Pons (tissue), 1 donor: ENCODE measurements at places on chromosomes 1 and 21.

DNA sequence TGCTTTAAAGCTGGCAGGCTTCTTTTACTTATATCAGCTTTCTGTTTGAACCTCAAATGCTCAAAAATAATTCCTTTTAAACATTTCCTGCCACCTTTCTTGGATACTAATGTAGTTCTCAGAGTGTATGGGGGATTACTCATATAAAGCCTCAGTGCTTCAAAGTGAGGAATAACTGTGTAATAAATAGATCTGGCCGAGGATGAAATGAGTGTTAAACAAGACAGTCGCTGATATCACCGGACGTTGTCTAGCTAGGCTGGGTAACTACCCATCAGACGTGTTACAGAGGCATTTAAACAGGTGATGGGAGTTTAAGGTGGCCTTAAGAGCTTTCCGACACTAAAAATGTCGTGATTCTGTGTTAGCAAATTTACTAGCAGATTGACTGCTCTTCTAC lies 53.1 kb downstream of the VANGL2 start:
- DNase-seq: no peak

DNA sequence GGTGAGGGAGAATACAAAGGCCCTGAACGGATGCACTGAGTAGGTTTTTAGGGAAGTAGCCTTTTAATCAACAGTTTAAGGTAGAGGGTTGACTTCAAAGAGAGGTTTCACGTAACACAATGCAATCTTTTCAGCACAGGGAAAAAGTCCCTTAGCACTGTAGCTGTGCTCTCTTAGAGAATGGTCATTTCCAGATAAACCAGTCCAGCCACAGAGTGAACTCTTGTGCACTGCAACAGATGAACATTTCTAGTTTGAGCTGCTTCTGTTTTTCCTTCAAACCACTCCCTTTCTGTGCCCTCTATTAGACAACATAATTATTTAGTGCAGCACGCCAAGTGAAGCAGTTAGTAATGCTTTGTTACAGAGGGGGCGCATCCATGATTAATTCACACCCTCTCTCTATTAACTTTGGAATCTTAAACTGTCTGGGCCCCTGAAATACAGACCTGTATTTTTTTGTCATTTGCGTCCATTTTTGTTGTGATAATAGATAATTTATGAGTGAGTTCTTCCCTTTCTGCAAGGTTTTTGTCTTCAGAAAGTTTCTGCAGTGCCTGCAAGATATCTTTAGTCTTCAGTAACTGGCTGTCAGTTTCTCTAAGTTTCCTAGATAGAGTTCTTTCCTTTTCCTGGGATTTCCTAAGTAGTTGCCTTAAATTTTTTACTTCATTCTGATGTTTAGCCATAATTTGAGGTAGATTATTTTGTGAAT lies 22.9 kb downstream of the LCA5L start:
- no peak for DNase-seq

- no peak for DNase-seq
These were observed 83.0 kb downstream of the COLGALT2 start for GRCh38 chr1:183954496-183954895.

DNA sequence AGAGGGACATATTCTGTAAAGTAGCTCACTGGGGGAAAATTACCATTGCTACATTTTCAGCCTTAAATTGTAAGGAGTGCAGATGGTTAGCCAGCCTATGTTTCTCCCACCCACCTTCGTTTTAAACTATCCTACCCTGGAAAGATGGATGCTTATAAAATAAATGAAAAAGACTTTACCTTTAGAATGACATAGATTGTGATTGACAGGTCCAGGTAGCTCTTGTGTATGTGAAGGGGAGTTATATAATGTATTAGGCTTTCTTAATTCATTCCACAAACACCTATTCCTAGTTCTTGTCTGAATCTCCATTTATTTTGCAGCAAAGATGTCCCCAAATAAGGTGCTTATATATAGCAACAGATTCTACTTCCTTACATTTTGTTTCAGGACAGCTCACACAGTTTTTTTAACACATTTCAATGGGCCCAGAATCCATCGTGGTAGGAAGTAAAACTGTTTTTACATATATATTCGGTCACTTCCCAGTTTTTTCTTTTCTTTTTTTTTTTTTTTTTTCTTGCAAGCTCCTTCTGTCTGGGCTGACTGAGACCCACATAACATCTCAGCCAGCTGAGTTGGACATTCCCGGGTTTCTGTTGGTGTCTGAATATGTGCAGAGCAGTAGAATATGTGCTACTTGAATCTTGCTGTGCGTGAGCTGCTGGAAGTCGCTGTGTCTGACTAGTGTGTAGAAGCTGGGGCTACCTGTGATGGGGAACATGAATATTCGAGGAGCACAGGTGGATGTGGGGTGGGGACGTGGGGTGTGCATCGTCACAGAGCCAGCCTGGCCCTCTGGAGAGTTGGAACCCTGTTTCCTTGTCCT lies 27.8 kb downstream of the UCK2 start:
- DNase-seq: peak; percentile 41

GRCh38 chr1:116558571-116558970 lies 12.3 kb downstream of the CD58 start:
- no peak for DNase-seq

- DNase-seq: no peak
These were observed 400.7 kb downstream of the NEGR1 start for GRCh38 chr1:71881611-71882010.

- no peak for DNase-seq
These were observed 9.2 kb downstream of the RPS6KA1 start for GRCh38 chr1:26538480-26539412.

GRCh38 chr1:171753685-171754352 lies 12.0 kb upstream of the VAMP4 start:
- DNase-seq: no peak

DNA sequence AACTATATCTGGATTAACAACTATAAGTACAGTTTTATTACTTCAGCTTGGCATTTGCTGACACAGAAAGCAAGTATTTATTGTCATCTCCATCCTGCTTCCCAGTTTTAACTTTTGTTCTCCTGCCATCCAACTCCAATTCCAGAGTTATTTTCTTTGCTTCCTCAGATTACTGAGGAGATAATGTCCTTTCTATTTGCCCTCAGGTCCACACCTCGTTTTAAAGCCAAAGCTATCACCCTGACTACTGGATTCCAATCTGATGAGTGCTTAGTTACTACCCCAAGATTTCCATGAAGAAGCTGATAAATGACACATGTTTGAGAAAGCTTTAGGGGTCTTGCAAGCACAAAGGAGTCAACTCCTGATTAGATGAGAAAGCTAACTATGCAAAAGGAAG lies 25.2 kb downstream of the ACKR1 start:
- DNase-seq: no peak

DNA sequence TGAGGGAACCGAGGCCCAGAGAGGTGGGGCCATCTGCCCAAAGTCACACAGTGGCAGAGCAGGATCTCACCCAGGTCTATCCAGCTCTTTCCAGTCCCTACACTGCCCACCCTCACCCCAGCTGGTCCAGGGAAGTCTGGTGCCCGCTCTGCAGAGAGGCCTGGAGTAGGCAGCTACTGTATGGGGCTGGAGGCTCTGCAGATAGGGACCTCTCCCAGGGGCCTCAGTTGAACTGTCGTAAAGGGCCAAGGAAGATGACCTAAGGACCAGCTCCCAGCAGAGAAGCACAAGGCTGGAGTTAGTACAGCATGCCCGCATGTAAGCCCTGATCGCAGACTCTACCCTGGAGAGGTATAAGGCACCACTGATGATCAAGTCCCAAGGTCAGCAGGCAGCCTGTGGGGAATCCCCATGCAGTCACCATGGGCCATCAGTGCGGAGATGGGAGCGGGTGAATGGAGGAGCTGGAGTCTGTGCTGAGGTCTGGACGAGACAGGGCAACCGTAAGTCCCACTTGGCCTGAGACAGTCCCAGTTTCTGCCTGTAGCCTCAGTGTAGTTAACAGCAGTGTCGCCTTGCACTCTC lies 320.2 kb downstream of the MATN1 start:
- DNase-seq: no peak

GRCh38 chr1:23283667-23284602 lies 60.1 kb downstream of the HNRNPR start:
- no peak for DNase-seq

- DNase-seq: no peak
These were observed 73.3 kb downstream of the HSF2BP start for GRCh38 chr21:43585924-43586413.

DNA sequence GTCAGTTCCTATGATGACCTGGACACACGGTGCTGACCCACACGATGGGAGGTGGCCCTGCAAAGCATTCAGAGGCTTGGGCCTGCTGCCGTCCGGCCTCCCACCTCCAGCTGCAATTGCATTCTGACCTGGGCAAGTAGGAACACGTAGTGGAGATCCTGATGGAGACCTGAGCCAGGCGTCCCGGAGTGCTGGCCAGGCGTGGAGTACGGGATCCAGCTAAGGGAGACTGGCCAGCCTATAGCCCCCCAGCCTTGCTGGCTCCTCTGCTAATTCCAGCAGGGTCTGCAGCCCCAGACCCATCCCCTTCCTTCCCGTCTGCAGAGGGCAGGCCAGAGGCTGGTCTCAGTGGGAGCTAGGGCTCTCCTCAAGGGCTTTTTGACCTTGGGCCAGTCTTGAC lies 11.2 kb downstream of the CD46 start:
- no peak for DNase-seq

- no peak for DNase-seq
These were observed 7.0 kb downstream of the SH2D5 start for GRCh38 chr1:20725189-20726117.

GRCh38 chr1:29298246-29298645 lies 61.9 kb downstream of the PTPRU start:
- DNase-seq: no peak

DNA sequence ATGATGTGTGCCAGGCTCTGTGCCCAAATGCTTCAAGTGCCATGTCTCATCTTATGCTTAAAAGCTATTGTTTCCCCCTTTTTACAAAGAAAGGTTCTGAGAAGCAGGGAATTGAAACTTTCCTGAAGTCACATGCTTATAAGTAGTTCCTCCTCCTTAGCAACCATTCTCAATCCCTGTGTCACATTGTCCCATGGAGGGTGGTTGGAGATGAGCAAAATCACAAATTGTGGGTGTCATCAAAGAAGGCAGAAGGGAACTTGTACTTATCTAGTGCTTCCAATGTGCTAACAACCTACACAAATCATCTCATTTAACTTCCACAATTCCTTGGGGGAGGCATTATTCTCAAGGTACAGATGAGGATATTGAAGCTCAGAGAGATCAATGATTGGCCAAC lies 10.1 kb upstream of the ERICH3 start:
- no peak for DNase-seq

DNA sequence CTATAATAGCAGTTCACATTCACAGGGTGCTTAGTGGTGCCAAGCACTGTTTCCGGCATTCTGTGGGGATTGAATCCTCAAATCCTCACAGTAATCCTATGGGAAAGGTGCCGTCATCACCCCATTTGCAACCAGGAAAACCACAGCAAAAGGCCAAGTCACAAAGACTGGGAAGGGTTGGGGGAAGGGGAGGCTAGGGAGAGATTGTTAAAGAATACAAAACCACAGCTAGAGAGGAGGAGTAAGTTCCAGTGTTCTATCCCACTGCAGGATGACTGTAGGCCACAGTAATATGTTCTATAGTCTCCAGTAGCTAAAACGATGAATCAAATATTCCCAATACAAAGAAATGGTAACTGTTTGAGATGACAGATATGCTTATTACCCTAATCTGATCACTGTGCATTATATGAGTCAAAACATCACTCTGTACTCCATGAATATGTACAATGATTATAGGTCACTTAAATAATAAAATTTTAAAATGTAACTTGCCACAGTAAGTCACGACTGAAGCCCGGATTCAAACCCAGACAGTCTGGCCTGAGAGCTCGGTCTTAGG lies 256.8 kb downstream of the TOMM20 start:
- DNase-seq: no peak

DNA sequence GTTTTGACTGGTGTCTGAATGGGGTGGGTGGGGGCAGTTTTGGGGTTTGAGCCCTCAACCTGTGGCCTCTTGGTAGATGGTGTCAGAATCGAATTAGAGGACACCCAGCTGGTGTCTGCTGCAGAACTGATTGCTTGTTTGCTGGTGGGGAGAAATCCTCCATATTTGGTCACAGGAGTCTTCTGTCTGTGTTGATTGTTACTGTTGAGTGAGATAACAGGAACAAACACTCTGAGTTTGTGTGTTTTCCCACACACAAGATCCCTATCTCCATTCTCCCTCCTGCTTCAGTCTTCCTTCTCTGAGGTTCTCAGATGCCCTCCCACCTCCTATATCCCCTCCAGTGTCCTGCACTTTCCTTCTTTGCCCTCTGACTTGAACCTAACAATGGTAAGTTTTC lies 19.1 kb upstream of the CGN start:
- no peak for DNase-seq

GRCh38 chr1:12177999-12178441 lies 11.2 kb downstream of the TNFRSF1B start:
- DNase-seq: no peak

GRCh38 chr1:89949991-89950624 lies 44.8 kb upstream of the ZNF326 start:
- DNase-seq: no peak

DNA sequence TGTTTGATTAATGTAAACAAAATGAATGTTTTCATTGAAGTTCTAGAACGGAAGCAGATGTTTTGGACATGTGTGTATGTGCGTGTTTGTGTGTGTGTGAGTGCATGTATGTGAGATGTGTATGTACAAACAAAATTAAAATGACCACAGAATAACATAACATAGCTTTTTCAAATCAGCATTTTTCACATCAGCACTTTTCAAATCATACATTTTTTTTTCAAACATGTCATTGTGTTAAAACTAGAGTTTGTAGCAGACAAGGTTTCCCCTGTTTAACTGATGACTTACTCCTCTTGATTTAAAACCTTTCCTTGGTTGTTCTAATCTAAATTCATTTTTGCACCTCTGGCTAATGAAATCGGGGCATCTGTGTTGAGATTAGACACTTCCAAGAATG lies 35.6 kb upstream of the ZNHIT6 start:
- no peak for DNase-seq

DNA sequence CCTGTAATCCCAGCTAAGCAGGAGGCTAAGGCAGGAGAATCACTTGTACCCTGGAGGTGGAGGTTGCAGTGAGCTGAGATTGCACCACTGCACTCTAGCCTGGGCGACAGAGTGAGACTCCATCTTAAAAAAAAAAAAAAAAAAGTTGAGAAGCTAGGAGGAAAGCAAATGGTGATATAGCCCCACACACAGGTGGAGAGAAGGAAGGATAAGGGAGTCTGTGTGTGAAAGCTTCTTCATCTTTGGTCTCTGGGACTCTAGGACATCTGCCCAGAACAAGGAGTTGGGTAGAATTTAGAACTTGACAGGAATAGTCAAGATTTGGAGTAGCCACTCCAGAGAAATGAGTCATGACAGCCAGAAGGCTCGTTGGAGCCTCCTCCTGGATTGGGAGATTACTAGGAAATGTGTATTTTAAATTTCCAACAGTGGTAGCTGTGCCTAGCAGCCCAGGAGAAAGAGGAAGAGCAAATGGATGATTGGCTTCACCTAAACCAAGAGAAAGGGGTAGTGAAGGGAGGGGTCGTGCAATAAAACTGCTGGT lies 19.9 kb downstream of the NPL start:
- no peak for DNase-seq

GRCh38 chr1:240171907-240172306 lies 80.2 kb downstream of the FMN2 start:
- DNase-seq: no peak

GRCh38 chr1:31661856-31662255 lies 17.2 kb upstream of the PEF1 start:
- DNase-seq: no peak
